ENCODE measurements at places on chromosomes 2 and 18.
A peak's percentile ranks its signal among the peaks of the same experiment; 100 is the strongest.

DNA sequence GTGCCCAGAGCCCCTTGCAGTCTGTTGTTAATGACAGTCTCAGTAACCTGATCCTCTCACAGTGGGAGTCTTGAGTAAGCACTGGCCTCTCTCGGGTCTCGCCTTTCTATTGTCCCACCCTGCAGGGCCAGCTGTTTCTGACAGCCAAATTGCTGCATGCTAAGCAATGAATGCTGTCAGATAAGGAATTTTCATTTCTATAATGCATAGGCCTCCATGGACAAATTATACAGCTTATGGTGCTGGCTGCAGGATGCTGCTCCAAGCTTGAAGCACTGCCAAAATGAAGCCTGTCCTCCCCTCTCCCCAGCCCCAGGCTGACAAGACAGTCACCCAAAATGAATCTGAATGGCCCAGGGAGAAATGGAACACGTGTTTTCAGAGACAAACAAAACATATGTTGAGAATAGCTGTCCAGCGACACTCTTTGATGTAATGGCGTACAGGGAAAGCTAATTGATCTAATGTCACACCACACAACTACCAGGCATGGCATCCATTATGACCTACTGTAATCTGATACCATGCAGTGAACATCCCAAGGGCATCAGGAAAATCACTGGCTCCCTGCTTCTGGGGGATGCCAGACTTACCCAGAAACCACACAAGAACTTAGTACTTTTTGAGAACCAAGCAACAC, 36.8 kb downstream of the ACVR1 start:
- DNase-seq = no peak

GRCh38 chr2:42846026-42846425, 53.6 kb upstream of the HAAO start:
- no peak for DNase-seq

GRCh38 chr2:73946666-73947065, 20.0 kb downstream of the DGUOK start:
- no peak for DNase-seq

DNA sequence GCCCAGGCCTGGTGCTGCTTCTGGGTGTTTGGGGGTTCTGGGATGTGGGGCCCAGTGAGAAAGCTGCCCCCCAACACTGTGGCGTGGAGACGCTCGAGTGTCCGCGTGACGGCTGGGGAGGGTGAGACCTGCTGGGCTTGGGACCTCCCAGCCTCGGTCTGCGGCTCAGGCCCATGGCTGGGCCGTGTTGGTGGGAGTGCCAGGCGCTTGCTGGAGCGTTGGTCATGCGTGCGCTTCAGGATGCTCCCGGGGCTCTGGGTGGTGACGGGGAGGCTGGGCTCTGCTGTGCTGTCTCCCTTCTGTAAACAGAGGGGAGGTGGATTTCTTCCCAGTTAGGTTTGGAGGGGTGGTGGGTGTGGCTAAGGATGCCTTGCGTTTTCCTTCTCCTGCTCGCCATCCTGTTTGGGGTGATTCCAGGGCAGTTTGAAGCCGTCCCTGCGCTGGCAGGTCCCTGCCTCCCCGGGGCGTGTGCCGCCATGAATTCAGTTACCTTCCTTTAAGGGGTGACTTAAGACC, 606 bp downstream of the GAL3ST2 start:
- peak; percentile 11 for DNase-seq

DNA sequence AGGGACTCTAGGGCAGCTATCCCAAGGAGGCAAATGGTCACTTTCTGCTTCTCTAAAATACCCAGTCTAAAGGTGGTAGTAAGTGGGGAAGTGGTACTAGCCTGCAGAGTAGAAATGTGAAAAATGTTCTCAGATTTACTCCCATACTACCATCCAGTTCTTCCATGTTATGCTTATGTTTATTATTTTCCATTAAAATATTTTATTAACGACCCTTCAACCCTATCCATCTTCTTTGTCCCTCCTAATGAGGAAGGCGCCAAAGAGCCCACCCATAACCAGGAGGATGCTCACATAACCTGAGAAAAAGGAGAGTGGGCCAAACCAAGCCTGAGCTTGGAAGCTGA, 153.5 kb downstream of the ANTXR1 start:
- no peak for DNase-seq

- DNase-seq = no peak
These were observed 97.2 kb downstream of the KCNJ3 start for GRCh38 chr2:154795651-154796050.

DNA sequence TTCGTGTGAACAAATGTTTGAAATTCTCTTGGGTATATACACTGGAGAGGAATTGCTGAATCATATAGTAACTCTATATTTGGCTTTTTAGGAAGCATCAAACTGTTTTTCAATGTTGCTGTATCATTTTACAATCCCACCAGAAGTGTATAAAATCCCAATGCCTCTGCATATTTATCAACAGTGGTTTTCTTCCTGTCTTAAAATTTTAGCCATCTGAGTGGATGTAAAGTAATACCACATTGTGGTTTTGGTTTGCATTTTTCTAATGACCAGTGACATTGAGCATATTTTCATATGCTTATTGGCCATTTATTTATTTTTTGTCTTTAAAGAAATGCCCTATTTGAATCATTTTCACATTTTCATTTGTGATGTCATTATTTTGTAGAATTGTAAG, 22.8 kb upstream of the LRP1B start:
- no peak for DNase-seq

GRCh38 chr2:241869087-241869961, at the start of gene RTP5:
Gene RTP5 (plus strand): TSS chr2:241869729. CDS start chr2:241869757, 28 bp downstream.
- DNase-seq = no peak

GRCh38 chr2:85410584-85411404, 628 bp upstream of the CAPG start:
- no peak for DNase-seq

GRCh38 chr2:95015261-95015912, 10.1 kb upstream of the MAL start:
- no peak for DNase-seq

GRCh38 chr2:149562324-149562723, 25.3 kb downstream of the MMADHC start:
- DNase-seq = peak; percentile 32

DNA sequence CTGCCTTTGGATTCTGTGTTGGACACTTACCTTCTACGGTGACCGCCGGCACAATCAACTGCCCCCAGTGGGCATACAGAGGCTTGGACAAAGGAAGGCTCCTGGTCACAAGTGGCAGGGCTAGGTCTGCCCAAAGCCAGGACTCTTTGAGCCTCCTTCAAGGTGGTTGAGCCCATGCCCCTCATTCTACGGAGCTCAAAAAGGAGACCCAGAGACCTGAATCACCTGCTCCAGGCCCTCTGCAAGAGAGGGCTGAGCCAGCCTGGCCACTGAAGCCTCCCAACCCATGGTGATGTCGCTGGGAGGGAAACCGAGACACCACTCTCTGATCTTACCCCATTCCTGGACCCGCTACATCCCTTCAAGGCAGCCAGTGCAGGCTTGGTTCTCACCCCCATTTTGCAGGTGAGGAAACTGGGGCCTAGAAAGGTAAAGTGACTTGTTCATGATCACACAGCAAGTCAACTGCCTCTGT, 87.9 kb downstream of the INHBB start:
- DNase-seq = no peak

DNA sequence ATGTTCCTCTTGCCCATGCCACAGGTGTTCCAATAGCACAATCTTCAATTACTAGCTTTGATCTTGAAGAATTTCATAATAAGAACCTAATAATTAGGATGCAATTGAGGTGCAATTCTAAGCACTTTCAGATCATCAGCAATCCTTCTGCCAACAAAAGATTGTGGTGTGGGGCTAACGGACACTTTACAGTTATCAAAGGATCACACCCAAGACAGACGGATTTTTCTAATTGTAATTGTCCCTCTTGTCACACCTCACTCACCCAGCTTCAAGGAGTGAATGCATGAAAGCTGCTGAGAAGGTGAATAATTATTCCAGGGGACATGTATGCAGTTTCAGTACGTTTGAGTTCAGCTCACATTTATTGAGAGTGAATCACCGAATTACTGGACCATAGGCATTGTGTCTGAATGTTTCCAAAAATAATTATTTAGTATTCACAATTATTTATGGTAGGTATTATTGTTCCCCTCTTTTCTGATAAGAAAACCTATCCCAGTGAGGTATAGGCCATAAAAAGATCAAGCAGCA, 438.5 kb upstream of the TRIB2 start:
- DNase-seq = no peak

GRCh38 chr2:199461711-199462346, 4.1 kb upstream of the SATB2 start:
- no peak for DNase-seq

- DNase-seq = no peak
These were observed 11.6 kb downstream of the GLI2 start for GRCh38 chr2:120747281-120747680.

Measured in AG08396 (cell line).